CD4-positive, alpha-beta T cell treated with Interleukin-2 at 100 ng/mL for 4 hours (primary cell): ENCODE measurements at places on chromosomes 7 and 10.

GRCh38 chr10:593901-594457 is 95.5 kb downstream of the DIP2C start:
- DNase-seq = no peak

DNA sequence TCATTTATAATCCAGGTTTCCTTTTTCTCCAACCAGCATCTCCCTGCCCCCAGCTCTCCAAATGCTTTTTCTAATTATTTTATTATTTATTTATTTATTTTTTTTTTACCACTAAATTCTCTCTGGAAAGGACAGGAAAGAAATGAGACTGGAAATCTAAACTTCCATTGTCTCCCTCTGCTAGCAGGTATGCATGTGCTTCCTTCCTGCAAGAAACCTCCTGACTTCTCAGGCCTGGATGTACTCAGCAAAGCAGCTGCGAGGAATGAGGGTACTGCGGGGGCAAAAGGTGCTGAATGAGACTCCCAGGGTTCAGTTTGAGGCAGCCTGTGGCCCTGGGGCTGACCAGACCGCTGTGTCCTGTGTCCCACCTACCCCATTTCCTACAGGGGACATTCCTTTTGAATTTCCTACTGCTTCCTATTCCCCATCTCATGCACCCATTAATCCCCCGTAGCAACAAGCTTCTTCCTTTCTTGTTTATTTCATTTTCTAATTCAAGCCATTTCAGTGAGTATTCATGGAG is 324.6 kb upstream of the IGFBP3 start:
- DNase-seq = no peak

GRCh38 chr7:40437498-40437897 is 302.7 kb downstream of the SUGCT start:
- DNase-seq = no peak

- no peak for DNase-seq
Measured at GRCh38 chr10:67784474-67784873, 53.5 kb downstream of the DNAJC12 start.

DNA sequence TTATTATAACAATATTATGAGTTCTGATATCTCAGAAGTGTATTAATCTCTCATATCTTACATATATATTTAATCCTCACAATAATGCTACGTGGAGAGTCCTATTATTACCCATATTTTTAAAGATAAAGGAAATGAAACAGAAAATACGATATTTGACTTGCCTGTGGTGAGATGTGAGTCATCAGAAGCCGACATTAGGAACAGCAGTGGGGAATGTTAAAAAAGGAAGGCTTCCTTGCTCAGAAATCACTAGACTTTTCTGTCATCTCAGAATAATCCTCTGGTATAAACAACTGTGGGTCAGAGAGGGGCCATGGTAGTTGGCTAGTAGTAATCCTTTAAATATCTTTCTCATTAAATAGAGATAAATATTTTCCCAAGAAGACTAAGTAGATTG is 402.3 kb upstream of the PCDH15 start:
- no peak for DNase-seq

GRCh38 chr7:19105546-19105945 is 11.9 kb downstream of the TWIST1 start:
- DNase-seq = no peak

GRCh38 chr7:151125846-151126481 is 39.7 kb downstream of the AGAP3 start:
- DNase-seq = no peak

- DNase-seq = peak; percentile 23
Measured at GRCh38 chr10:103333934-103334520, 16.9 kb downstream of the PCGF6 start.

DNA sequence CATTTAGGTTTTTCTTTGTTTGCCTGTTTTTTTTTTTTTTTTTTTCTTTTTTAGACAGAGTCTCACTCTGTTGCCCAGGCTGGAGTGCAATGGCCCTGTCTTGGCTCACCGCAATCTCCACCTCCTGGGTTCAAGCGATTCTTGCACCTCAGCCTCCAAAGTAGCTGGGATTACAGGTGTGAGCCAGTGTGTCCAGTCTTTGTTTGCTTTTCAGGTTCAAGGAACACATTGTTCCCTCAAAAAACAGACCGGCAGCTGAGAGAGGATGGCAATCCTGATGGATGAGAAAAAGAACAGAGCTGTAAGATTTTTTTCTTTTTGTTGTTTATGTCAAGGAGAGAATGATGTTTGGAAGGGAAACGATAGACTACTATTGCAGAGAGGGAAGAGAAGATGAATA is 23.3 kb upstream of the RHOBTB1 start:
- DNase-seq = no peak

- no peak for DNase-seq
Measured at GRCh38 chr7:80210400-80210799, 75.8 kb downstream of the GNAI1 start.

DNA sequence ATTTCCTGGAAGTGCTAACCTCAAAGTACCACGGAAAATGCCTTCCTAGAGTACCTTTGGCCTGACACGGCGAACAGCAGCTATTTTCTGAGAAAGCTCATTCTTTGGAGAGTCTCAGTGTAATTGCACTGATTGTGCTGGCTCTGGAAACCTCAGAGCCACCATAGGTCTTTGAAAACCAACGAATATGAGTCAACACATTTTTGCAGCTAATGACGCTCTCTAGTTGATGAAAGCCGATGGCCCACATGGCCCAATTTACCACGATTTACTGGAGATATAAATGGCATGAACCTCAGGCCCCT is 187.1 kb downstream of the ADARB2 start:
- DNase-seq = no peak

GRCh38 chr7:124515106-124515830 is 250.3 kb downstream of the GPR37 start:
- no peak for DNase-seq

DNA sequence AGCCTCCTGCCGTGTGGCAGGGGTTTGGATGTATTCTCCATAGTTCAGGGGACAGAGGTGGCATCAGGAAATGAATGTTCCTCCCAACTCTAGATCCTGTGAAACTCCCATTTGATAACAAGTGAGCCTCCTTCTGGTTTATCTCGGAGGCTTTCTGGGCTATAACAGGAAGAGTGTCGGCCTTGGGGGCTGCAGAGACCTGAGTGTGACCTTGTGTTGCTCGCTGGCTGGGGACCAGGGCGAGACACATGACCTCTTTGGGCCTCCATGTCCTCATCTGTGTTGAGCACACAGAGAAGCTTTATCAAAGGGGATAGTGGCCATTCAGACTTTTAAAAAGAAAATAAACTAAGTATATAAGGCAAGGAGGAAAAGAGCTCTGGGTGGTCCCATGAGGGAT is 78.0 kb upstream of the SMNDC1 start:
- DNase-seq = no peak

GRCh38 chr7:85030893-85031292 is 156.0 kb downstream of the SEMA3D start:
- DNase-seq = no peak

- DNase-seq = no peak
Measured at GRCh38 chr10:117640406-117640805, 97.9 kb downstream of the EMX2 start.

DNA sequence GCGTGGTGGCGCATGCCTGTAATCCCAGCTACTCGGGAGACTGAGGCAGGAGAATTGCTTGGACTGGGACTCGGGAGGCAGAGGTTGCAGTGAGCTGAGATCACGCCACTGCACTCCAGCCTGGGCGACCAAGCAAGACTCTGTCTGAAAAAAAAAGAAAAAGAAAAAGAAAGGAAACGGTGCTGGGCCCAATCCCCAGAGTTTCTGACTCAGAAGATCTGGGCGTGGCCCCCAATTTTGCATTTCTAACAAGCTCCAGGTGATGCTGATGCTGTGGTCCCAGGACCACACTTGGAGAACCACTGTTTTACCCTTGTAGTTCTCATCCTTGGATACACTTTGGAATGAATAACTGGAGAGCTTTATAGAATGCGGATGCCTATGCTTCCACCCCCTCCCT is 79.0 kb downstream of the C10orf105 start:
- DNase-seq = no peak

DNA sequence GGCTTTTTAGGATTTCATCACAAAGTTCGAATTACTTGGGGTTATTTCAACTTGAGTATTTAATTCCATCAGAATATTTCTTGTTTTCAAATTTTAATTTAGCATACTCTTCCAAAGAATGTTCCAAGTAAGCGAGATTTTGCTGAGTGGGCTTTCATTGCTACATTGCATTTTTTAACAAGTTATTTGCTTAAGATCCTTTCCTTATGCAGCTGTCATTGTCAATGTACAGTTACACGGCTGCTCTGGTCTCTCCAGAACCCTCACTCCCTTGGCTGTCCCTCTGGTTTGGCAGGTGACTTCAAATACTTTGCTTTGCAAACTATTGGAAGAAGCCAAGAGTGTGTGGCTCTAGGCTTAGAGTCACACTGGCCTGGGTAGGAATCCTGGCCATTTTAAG is 80.0 kb downstream of the CFAP58 start:
- DNase-seq = no peak
